CD4-positive, alpha-beta T cell treated with Interleukin-4 for 4 hours (primary cell): ENCODE measurements at places on chromosomes 7 and 10.

DNA sequence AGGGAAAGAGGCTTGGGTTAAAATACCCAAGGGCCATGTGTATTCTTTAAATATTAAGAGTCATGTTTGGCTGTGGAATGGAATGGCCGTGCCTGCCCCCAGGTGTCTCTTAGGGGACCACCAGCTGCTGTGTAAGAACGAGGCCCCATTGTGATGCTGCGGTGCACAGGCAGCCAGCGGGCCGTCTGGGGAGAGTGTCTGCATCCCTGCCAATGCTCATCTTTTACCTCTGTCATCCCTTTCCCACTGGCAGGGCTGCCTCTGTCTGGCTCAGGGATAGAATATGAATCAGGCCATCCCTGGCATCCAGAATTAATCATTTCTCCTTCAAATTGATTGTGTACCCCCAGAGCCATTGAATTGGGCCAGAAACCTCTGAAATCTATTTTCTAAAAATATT lies 137.8 kb upstream of the GALNT17 start:
- DNase-seq = no peak

- no peak for DNase-seq
These were observed 54.8 kb downstream of the ALOX5 start for GRCh38 chr10:45428611-45429510.

DNA sequence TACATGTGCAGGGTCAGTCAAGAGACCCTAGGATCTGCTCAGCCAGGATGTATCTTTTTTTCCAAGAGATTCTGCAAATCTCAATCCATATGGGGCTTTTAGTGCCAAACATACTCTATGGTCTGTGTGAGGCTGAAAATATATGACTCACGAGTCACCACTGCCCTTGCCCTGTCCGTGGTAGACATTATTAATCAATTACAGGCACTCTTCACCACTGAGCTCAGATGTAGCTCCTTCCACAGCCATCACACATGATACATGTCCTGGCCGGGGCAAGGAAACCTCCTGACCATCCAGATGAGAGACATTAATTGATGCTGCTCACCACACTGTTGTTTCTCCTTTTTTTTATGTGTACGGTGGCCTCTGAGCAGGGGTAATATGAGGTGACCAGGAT lies 90.2 kb upstream of the RET start:
- DNase-seq = no peak

DNA sequence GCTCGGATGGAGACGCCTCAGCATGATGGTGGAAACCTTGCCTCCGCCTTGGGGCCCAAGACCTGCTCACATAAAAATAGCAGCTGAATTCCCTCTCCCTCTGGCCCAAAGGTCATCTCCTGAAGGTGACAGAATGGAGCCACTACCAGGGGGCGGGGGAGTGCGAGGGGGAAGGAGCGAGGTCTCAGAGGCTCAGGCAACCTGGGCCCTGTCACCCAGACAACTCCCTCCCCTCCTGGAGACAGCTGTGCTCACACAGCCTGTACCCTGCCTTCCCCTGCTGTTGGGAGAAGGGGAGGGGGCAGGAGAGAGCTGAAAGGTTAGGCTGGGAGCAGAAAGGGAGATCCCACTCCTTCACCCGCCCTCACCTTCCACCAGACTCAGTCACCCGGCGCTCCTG lies 173.0 kb upstream of the RHEB start:
- no peak for DNase-seq

DNA sequence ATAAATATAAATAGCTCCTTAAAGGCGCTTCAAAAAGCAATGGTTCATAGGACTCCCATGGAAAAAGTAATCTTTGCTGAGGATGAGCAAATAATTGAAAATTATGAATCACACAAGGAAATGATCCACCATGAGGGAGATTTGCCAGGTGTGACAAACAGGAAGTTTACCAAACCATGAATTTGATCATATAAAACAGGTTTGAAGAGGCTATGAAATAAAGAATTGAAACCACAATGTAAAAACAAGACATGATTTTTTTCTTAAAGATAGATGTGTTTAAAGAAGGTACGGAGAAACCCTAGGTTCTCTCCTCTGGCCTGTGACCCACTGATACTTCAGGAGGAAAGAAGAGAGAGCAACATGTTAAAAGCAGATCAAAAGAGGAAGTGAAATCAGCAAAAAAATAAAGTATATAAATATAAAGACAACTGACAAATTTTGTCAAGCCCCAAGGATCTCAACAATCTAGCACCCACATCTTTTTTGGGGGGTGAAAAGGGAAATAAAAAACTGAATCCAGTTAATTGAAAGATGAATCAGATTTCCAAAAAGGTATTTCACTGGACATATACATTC lies 111.3 kb upstream of the ASAH2 start:
- DNase-seq = no peak

DNA sequence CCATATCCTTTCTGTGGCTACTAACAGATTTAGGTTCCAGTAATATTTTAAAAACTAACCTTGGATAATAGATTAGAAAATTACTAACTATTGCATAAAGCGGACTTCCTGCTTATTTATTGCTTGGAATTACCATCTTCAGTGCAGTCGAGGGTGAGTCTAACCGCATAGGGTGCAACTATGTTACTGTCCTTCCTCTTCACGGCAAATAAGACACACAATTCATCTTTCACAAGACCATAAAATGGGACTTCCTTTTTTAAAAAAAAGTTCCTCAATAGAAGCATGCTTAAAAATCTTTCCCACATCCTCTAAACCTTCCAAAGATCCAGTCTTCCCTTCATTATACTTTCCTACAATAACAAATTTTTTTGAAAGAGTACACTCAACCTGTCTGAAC lies 2.1 kb downstream of the SLC25A40 start:
- DNase-seq = peak; percentile 19

DNA sequence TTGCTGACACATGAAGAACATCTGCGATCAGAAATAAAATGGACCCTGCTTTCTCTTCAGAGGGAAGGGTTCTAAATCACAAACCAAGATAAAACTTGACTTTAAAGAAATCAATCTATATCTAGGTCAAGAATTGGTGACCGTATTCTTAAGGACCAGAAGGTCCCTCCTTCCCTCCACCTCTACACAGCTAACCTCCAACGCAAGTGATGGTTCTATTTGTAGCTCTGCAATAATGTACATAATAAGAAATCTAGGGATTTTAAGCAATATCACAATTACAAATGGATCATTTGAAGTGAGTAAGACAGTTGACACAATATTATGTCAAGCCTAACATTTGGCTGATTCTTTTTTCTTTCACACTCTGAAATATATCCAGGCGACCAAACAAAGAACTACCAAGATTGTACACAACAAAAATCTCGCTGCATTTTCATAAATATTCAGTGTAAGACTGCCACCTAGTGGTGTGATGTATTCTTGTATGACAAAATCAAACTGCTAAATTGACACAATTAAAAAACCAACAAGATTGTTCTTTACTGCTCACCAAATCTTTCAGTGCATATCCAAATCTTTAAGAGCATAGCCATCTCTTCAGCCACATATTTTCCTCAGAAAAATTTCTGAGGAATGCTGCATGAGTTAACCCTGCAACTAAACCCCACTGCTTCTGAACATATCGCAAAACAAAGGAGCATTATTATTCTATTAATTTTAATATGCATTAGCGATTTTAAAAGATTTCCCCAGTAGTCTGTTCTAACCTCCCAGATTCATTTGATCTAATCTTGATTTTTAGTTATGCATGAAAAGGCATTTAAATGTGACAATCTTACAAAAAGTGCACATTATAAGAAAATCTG lies 44.5 kb downstream of the ICA1 start:
- peak; percentile 80 for DNase-seq

- no peak for DNase-seq
These were observed 299.2 kb upstream of the ETV1 start for GRCh38 chr7:14288701-14289100.

DNA sequence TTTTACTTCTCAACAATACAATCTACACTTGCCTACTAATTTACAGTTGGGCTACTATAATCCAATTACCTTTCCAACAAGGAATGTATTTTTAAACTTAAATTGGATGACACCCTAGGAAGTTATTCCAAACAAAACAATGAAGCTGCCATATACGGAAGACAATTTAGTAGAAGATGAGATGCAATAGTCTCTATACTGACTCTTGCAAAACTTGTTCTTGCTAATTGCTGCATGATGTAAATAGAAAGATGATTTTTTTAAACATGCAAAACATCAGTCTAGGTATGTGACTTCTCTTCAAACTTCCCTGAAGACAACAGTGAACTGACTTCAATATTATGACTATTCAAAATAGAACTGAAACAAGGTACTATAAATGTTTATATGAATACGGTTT lies 17.6 kb downstream of the NT5C3A start:
- no peak for DNase-seq

- no peak for DNase-seq
These were observed 1.6 kb downstream of the FAM171A1 start for GRCh38 chr10:15369256-15370211.

- no peak for DNase-seq
These were observed 169.4 kb upstream of the EEPD1 start for GRCh38 chr7:35983626-35984025.

- DNase-seq = no peak
These were observed 7.1 kb upstream of the SEMA3E start for GRCh38 chr7:83655951-83656556.

- no peak for DNase-seq
These were observed 3.2 kb downstream of the PNPLA8 start for GRCh38 chr7:108522780-108523179.

- DNase-seq = no peak
These were observed 15.8 kb upstream of the AGMO start for GRCh38 chr7:15577600-15577999.

DNA sequence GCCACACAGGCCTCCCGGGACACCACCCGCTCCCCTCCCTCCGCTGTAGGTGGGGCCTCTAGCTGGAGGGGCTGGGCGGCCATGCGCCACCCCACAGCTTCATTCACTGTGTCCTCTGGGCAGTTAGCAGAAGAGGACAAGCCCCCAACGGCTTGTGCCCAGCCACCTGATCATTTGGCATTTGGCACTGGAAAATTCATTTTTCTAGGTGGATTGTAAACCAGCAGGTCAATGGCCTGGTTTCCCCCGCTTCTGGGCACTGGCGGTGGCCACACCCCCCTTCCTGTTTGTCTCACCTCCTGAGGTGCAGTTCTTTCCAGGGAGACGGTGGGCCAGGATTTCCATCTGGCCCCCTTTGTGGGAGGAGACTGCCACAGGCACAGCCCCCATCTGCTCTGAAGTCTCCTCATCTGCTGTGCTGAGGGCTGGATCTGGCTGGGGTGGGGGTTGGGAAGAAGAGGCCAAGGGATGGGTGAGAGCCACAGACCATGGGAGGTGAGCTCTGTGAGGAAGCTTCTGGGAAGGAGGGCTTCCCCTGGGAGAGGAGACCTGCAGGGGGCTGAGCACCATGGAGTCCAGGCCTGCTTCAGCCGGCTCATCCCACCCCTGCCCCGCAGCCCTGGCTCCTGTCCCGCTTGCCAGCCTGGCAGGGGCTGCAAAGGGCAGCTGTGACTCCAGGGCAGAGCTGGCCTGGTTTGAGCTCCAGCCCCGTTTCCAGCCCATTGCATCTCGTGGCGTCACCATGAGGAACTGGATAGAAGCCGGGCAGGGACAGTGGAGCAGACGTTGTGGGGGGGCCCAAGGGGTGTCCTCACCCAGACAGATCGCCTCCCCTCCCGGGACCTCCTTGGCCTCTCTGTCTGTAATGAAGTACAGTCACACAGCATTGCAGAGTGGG lies 40.1 kb upstream of the SLC29A3 start:
- DNase-seq = no peak

DNA sequence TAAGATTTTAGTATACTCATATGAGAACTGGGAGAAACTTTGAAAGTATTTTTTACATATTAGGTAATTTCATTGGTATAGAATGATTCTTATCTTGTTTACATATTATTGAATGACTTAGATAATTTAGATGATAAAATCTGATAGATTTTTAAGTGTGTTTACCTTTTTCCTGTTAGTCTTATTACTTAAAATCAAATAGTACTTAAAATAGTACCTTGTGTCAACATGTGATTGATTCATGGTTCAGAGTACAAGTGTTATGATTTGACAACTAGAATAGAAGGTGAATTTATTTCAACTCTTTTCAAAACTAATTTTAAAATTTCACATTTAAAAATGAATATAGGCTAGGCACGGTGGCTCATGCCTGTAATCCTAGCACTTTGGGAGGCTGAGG lies 4.1 kb downstream of the MKLN1 start:
- DNase-seq = no peak

DNA sequence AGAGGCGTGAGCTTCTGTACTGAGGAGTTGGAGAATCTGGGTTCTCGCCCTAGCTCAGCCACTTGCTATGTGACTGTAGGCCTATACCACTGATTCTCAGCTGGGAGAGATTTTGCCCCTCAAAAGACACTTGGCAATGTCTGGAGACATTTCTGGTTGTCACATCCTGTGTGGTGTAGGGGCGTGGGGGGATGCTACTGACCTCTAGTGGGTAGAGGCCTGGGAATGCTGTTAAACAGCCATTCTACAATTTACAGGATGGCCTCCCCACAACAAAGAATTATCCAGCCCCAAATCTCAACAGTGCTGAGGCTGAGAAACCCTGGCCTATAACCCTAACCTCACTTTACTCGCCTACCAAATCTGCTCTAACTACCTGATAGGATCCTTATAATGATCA lies 58.8 kb upstream of the GAD2 start:
- DNase-seq = no peak

DNA sequence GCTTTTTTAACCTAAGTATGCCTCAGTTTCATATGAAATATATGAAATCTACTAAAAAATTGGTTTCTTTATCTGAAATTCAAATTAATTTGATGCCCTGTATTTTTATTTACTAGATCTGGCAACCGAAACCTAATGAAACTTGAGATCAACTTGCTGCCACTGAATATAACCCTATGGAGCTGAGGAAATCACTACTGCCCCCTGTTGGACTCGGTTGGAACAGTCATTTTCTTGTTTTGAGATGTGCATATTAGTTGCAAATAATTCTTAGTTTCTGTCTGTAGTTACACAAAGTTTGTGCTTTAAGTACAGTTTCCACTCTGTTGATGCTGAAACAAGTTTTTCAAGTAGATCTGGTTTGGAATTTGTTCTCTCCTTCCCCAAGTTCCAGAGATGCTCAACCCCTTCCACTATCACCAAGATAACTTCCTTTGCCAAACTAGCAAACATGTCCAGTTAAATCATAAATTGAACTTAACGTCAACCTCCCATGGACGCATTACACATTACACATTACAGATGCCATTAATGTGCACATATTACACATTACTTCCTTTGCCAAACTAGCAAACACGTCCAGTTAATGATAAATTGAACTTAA lies 22.2 kb upstream of the EXOC4 start:
- DNase-seq = peak; percentile 49

GRCh38 chr7:100929808-100930174 lies 19.5 kb upstream of the MUC3A start:
- DNase-seq = no peak

- no peak for DNase-seq
These were observed 87.9 kb upstream of the PLXDC2 start for GRCh38 chr10:19728376-19728775.
